ENCODE measurements at places on chromosomes 1 and 21.

DNA sequence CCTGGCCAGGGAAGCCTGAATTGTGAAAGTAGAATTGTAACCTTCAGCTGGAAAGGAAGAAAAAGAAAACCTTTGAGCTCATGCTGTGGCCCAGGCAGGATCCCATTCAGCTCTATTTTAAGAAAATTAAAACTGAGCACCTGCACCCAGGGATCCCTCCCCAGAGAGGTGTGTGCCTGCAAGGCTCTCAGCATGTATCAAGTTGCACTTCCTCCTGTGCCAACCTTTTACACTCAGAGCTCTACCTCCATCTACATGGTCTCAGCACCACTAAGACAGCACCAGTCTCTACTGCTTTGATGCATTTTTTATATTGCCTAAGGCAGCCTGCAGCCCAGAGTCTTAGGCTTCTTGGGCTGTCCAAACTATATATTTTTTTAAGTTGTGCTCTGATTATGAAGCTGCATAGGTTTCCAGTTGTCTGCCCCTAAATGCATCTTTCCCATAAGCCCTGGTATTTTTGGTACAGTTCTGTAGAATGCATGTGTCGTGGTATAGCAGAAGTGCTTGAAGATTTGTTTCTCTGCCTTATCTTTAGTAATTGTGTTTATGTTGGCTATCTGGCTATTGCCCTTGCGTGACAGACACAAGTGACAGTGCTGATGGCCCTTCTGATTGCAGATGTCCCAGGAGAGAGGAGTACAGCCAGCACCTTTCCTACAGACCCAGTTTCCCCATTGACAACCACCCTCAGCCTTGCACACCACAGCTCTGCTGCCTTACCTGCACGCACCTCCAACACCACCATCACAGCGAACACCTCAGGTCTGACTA is 63.1 kb downstream of the PTPRC start:
- no peak for DNase-seq
- H3K4me1 ChIP-seq: peaks cover 20% of the 10 kb centered on the region
- no peaks in the 10 kb centered on the region for H3K27me3 ChIP-seq
- H3K4me3 ChIP-seq: no peak overlapping the region

DNA sequence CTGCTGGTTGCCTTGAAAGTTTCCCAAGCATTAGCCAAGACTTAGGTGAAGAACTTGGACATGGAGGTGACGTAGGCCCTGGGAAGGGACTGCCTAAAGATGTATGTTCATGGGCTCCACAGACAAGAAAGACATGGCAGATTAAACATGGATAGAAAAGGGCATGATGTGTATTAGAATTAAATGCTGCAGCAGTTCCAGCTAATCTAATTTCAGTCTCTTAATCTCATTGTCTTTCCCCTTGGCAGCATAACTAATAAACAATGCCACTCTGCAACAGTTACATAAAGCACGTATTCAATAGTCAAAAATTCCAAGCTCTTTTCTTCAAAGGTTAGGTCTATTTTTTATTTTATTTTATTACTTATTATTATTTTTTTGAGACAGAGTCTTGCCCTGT is 251.6 kb downstream of the KIF26B start:
- H3K36me3 ChIP-seq: no peaks in the 10 kb centered on the region
- H3K27ac ChIP-seq: no peak overlapping the region
- no peaks in the 10 kb centered on the region for H3K27me3 ChIP-seq
- H3K4me3 ChIP-seq: no peak overlapping the region
- no peak for DNase-seq

DNA sequence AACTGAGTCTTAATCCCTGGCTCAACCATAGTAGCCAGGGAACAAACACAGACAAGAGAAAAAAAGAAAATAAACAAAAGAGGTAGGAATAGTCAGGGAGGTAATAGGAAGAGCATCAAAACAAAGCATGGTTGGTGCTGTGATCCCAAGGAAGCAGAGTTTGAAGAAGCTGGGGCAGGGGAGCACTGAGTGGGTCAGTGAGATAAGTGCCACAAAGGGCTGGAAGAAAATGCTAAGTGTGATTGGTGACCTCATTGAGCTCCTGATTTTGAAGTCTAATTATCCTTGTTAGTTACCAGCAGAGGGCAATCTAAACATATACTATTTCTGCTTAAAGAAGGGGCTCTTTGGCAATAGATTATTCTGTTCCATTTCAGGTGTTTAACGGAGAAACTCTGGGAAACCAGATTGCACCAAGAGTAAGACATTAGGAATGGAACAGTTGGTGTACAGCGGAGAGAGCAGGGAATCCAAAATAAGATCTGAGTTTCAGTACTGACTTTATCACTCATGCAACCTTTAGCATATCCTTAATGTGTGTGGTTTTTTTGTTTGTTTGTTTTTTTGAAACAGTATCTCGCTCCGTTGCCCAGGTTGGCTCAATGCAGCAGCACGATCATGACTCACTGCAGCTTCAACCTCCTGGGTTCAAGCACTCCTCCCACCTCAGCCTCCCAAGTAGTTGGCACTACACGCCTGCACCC is 30.7 kb upstream of the KIAA1614 start:
- H3K27me3 ChIP-seq: no peaks in the 10 kb centered on the region
- DNase-seq: no peak
- H3K4me1 ChIP-seq: no peaks in the 10 kb centered on the region

DNA sequence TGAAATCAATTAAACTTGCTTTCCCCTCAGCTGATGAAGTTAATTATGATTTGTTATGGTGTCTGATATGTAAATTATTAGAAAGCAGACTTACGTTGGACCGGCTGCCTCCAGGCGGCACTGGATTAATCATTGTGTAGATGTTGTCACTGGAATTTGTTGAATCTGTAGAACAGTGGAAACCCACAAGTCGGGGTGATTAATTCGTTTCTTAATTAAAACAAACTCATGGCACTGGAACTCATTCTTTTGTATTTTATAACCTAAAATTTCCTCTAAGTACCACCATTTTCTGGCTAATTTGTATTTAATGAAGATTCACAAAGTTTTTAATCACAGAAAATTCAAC is 39.0 kb downstream of the MRPL37 start:
- H3K36me3 ChIP-seq: peaks cover 54% of the 10 kb centered on the region
- no peaks in the 10 kb centered on the region for H3K27me3 ChIP-seq
- no peak overlapping the region for H3K27ac ChIP-seq

- no peaks in the 10 kb centered on the region for H3K4me1 ChIP-seq
- no peak overlapping the region for H3K27ac ChIP-seq
- H3K4me3 ChIP-seq: no peak overlapping the region
- DNase-seq: no peak
Observed at GRCh38 chr1:55064071-55064581, 24.8 kb downstream of the PCSK9 start.

- no peaks in the 10 kb centered on the region for H3K4me1 ChIP-seq
- no peaks in the 10 kb centered on the region for H3K27me3 ChIP-seq
- no peak overlapping the region for H3K4me3 ChIP-seq
- no peak overlapping the region for H3K27ac ChIP-seq
- peaks cover 4% of the 10 kb centered on the region for H3K36me3 ChIP-seq
Observed at GRCh38 chr1:151435174-151435573, 24.1 kb downstream of the POGZ start.

DNA sequence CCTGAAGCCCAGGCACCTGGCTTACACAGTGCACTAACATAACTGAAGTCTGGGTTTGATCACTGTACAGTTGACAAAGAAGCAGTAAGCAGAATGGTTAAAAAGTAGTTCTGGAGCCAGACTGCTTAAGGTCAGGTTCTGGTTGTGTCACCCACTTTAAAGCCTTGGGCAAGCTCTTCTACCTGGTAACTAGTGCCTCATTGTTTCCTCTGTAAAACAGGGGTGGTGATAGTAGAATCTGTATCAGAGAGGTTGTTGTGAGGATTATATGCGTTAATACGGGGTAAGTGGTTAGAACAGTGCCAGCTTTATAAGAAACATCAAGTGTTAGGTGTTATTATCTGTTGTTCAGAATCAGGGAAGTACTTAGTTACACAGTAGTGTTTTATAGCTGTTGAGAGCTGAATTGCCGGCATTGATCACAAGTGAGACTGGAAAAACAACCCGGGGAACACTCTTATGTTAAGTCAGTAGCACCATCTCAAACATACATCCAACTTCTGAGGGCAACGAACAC is 3.7 kb downstream of the BACH1 start:
- H3K4me1 ChIP-seq: peaks cover 19% of the 10 kb centered on the region
- no peak for DNase-seq
- no peak overlapping the region for H3K4me3 ChIP-seq

- no peaks in the 10 kb centered on the region for H3K27me3 ChIP-seq
- no peak overlapping the region for H3K4me3 ChIP-seq
- no peak overlapping the region for H3K27ac ChIP-seq
- DNase-seq: no peak
- H3K36me3 ChIP-seq: no peaks in the 10 kb centered on the region
Observed at GRCh38 chr1:239816081-239816782, 275.5 kb upstream of the FMN2 start.

DNA sequence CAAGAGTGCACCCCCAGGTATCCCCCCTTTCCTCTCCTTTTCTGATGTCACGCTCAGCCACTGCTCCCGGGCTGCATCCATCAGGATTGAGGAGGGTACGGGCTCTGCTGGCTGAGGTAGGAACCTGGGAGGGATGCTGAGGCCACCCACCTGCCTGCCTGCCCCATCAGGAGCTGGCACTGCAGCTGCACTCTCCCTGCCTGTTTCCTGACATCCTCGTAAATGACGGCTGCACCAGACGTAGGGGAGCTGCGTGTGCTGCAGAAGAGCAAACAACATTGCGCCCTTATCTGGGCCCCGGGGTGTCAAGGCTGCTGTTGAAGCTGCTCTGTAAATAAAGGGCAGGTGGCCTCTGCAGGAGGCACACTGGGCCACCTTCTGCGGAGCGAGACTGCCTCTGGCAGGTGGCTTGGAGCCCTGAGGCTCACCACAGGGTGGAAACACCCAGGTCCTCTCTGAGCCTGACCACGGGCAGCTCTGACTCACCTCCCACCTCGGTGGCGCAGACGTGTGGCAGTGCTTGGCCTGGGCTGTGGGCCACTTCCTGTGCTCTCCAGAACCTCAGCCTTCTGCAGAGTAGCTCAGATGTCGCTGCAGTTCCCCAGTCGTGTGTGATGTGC is 30.9 kb downstream of the SNAP47 start:
- peak overlapping the region; percentile 27 for H3K4me3 ChIP-seq
- no peaks in the 10 kb centered on the region for H3K27me3 ChIP-seq
- DNase-seq: peak; percentile 75
- peaks cover 60% of the 10 kb centered on the region for H3K4me1 ChIP-seq
- H3K27ac ChIP-seq: peak overlapping the region; percentile 57

DNA sequence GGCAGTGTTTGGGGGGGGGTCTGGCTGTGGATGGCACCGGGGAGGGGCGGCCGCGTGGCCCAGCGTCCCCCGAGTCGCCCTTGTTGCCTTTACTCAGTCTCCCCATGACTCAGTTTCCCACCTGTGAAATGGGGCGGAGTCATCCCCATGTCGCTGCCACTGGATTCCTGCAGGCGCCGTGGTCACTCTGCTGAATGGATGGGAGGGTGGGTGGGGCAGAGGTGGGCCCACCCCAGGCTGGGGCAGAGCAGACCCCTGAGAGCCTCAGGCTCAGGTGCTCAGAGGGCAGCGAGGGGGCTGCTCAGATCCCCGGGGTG is 2.0 kb downstream of the COL6A1 start:
- no peak for DNase-seq
- H3K27ac ChIP-seq: no peak overlapping the region
- H3K27me3 ChIP-seq: no peaks in the 10 kb centered on the region
- no peaks in the 10 kb centered on the region for H3K36me3 ChIP-seq
- peaks cover 18% of the 10 kb centered on the region for H3K4me1 ChIP-seq

DNA sequence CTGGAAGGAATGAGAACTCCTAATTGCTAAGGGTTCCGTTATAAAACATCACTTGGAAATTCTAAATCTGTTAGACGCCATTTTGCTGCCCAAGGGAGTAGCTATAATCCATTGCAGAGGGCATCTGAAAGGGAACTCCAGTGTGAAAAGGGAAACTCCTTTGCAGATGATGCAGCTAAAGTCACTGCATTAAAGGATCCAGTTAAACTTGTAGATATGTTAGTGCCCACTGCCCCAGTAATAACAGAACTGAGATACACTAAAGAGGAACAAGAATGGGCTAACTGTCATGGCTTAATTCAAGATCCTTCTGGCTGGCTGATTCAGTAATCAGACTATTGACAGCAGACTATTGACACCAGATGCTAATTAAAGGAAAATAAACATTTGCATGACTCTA is 81.8 kb upstream of the KIAA0040 start:
- no peaks in the 10 kb centered on the region for H3K4me1 ChIP-seq
- H3K4me3 ChIP-seq: no peak overlapping the region
- DNase-seq: no peak
- H3K27ac ChIP-seq: no peak overlapping the region
- no peaks in the 10 kb centered on the region for H3K27me3 ChIP-seq
- no peaks in the 10 kb centered on the region for H3K36me3 ChIP-seq

DNA sequence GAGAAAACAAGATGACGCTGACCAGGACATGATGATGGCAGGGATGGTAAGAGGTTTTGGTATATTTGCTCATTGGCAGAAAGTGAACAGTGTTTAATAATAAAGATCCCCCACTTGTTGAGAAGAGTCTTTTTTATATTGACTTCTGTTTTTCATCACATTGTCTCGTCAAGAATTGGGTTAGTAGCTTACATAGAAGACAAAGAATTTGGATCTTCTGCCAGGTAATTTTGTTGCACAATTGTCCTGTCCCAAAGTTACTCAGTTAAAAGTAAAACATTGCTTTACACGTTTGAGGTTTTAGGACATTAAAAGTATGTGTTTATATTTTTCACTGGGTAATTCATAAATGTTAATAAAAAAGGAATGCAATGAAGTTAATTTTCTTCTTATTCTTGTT is 48.3 kb upstream of the LAMC2 start:
- H3K27me3 ChIP-seq: no peaks in the 10 kb centered on the region
- H3K4me3 ChIP-seq: no peak overlapping the region
- no peak overlapping the region for H3K27ac ChIP-seq
- no peaks in the 10 kb centered on the region for H3K4me1 ChIP-seq
- no peaks in the 10 kb centered on the region for H3K36me3 ChIP-seq

DNA sequence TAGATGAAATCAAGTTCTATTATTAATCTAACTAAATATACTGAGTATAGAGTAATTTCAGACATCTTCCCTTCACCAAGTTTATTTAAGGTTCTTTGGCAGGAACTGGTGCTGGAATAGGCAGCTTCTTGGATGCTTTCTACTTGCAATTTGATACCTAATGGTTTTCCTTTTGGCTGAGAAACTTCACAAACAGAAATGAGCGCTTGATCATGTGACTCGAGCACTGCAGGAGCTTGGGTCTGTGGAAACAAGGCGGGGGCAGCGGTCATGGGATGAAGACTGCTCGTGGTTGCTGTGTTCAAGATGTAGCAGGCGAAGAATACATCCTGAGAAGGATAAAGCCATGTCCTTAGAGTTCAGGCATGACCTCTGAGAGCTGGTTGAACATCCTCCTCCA is 136.8 kb downstream of the PTPRC start:
- H3K4me1 ChIP-seq: no peaks in the 10 kb centered on the region
- H3K27ac ChIP-seq: no peak overlapping the region
- H3K27me3 ChIP-seq: no peaks in the 10 kb centered on the region
- no peaks in the 10 kb centered on the region for H3K36me3 ChIP-seq

DNA sequence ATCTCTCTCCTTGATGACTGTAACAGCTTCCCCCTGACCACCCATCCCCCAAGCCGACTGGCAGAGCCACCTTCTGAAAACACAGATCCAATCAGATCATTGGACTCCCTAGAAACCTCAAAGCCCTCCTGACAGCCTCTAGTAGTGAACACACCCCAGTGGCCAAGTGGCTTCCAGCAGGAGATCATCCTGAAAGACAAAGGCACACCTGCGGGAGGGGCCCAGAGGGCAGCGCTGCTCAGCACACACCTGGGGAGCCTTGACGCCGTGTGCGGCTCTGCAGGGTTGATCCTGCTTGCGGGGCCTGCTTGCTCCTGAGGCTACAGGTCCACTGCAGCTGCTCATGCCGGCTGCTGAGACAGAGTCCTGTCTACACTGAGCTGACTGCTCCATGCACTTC is 41.5 kb downstream of the SLC66A1 start:
- H3K4me3 ChIP-seq: no peak overlapping the region
- H3K4me1 ChIP-seq: no peaks in the 10 kb centered on the region
- DNase-seq: no peak
- H3K36me3 ChIP-seq: peaks cover 81% of the 10 kb centered on the region

Measured in effector memory CD4-positive, alpha-beta T cell (primary cell).